ENCODE measurements at places on chromosomes 2 and 18. TPM values are rescaled to one million over a fixed set of nuclear protein-coding genes. Genes with fewer than 3 reads are reported as not detected.

EPB41L5 gene
- 71.7 TPM for total RNA-seq

CFAP65 gene
- total RNA-seq, result 1.1 TPM

CPO gene
- total RNA-seq, result not detected

NYAP2 gene
- 0.32 TPM for total RNA-seq

MATN3 gene
- 0.32 TPM for total RNA-seq

VWC2L gene
- 0.15 TPM for total RNA-seq

UNC50 gene
- total RNA-seq, result 43.0 TPM

SERPINB7 gene
- not detected for total RNA-seq

DNA sequence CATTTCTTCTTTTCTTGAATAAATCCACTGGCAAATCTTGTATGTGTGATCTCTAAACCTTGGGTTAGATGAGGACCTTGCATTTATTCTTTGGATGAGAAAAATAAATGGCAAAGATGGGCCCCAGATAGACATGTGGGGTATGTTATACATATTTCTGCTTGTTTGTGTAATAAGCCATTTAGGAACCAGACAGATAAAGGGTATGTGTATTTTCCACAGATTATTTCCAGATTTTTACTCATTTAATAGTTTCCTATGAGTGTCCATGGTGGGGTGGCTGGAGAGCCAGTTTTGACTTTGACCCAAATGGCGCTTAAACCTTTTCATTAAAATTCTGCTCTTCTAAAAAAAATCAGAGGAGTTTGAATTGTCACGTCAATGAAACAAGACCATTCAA lies 102.8 kb downstream of the MYCN start:
- H3K4me1 ChIP-seq, result peaks cover 26% of the 10 kb centered on the region
- no peak overlapping the region for H3K4me3 ChIP-seq
- no peak overlapping the region for H3K27ac ChIP-seq
- H3K36me3 ChIP-seq, result no peaks in the 10 kb centered on the region

GRCh38 chr2:46580416-46580815 lies 101.1 kb downstream of the TMEM247 start:
- peak overlapping the region; percentile 67 for H3K4me3 ChIP-seq
- H3K27ac ChIP-seq, result peak overlapping the region; percentile 98
- H3K36me3 ChIP-seq, result peaks cover 11% of the 10 kb centered on the region
- H3K27me3 ChIP-seq, result peaks cover 6% of the 10 kb centered on the region

DNA sequence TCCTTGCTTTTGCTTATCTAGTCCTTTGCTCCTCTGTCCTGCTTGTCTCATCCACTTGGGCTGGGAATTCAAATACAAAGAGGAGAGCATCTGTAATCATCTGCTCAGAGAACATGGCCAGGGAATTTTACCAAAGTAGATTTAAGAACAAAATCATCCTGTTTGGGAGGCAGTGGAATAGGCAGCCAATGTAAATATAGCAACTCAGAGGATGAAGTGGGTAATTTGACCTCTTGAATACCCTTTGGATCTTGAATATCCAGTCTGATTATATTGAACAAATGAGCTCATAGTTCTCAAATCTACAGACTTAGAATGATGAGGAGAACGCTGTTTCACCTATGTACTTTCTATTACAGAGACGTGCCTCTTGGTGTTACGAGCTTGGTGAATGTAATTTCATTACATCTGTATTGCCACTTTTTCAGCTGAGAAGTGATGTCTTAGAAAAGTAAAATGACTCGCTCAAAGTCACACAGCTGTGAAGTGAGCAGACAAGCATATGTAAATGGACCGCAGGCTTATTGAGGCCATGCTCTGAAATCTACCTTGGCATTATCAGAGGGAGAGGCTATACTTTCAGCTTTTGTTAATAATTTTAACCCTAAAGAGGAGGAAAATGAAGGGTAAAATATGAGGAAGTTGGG lies 266.3 kb downstream of the MTX2 start:
- peaks cover 2% of the 10 kb centered on the region for H3K27me3 ChIP-seq
- no peaks in the 10 kb centered on the region for H3K4me1 ChIP-seq
- H3K27ac ChIP-seq, result no peak overlapping the region
- DNase-seq, result no peak
- H3K4me3 ChIP-seq, result no peak overlapping the region

- H3K4me1 ChIP-seq, result no peaks in the 10 kb centered on the region
- no peak overlapping the region for H3K4me3 ChIP-seq
- H3K36me3 ChIP-seq, result no peaks in the 10 kb centered on the region
- no peak overlapping the region for H3K27ac ChIP-seq
- H3K27me3 ChIP-seq, result no peaks in the 10 kb centered on the region
Observed at GRCh38 chr2:18432999-18433398, 127.5 kb downstream of the RDH14 start.

GRCh38 chr2:126788652-126789051 lies 110.0 kb upstream of the TEX51 start:
- DNase-seq, result no peak
- H3K27ac ChIP-seq, result no peak overlapping the region
- no peaks in the 10 kb centered on the region for H3K36me3 ChIP-seq
- H3K27me3 ChIP-seq, result peaks cover 7% of the 10 kb centered on the region
- no peak overlapping the region for H3K4me3 ChIP-seq

DNA sequence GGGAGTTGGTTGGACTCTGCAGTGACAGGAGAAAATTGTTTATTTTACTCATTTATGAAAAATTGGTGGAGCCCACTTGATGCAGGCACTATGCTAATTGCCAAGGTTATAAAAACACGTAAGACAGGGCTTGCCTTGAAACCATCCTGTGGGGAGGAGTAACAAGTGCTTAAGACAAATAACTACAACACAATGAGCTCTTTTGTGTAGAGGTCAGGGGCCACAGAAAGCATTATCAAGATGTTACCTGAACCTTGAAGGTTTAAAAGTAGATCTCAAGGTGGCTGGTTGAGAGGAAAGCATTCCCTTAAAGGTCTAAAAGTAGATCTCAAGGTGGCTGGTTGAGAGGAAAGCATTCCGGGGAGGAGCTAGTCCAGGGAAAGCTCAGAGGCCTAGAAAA lies 381.8 kb upstream of the POU3F3 start:
- no peaks in the 10 kb centered on the region for H3K36me3 ChIP-seq
- H3K4me3 ChIP-seq, result no peak overlapping the region
- H3K27me3 ChIP-seq, result no peaks in the 10 kb centered on the region
- DNase-seq, result no peak
- H3K27ac ChIP-seq, result no peak overlapping the region
- H3K4me1 ChIP-seq, result peaks cover 3% of the 10 kb centered on the region

DNA sequence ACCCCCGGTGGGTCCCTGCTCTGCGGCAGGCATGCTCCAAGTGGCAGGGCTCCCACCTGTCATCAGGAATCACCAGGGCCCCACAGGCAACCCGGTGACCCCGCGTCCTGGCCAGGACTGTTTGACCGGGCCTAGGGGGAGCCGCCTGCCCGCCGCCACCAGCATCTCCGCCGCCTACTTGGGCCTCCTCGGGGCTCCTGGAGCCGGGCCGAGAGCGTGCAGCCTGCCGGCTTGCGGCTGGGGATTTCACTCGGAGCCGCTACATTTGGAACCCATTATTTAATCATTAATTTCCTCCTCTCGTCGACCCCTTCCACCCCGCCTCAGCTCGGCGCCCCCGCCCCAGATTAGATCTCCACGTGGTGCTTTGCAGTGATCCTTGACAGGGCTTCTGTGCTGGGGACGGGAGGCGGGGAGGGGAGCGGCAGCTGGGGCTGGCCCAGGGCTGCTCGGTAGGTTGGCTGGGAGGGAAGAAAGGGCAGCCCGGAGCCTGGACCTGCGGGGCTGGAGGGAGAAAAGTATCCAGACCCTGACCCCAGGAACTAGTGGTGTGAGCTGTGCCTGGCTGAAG lies 295.4 kb downstream of the CYP26B1 start:
- no peak overlapping the region for H3K4me3 ChIP-seq
- H3K27me3 ChIP-seq, result peaks cover 10% of the 10 kb centered on the region
- H3K27ac ChIP-seq, result no peak overlapping the region
- H3K4me1 ChIP-seq, result no peaks in the 10 kb centered on the region

DNA sequence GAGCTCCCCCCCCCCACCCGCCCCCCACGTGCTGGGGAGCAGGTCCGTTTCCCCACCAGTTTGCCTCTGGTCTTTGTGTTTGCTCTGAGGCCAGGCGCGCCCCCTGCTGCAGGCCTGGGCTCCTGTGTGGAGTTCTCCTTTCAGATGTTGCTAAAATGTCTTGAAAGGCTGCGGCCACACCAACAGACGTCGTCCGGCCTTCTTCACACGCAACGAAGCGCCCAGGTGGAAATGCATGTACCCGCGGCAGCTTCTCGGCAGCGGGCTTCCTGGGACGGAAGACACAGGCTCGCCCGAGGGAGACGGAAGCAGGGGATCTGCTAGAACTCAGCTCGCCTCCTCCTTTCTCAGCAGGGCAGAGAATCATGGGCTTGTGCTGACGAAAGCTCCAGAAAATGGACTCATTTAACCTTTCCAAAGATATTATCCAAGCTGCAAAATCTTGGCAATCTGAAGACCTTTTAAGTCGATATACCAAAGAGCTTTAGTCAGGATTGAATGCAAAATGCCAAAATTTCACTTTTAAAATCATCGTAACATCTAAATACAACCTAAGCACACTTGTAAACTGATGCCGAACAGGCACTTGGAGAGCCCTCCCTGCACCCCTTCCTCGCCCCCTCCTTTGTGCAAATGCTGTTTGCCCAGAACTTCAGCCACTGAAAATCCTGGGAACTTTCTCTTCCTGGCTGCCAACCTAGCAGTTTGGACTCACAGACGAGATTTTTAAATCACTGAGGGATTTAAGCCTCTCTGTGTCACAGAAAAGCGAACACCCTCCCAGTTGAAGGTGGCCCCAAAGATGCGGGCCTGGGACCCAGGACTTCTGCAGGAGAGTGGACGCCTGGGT lies 125.5 kb upstream of the ZNF516 start:
- peak; percentile 77 for DNase-seq
- peaks cover 33% of the 10 kb centered on the region for H3K4me1 ChIP-seq
- no peaks in the 10 kb centered on the region for H3K36me3 ChIP-seq
- H3K27ac ChIP-seq, result peak overlapping the region; percentile 88

GRCh38 chr2:216350214-216350791 lies 22.0 kb downstream of the MARCHF4 start:
- peak overlapping the region; percentile 36 for H3K4me3 ChIP-seq
- H3K27ac ChIP-seq, result peak overlapping the region; percentile 15
- H3K36me3 ChIP-seq, result no peaks in the 10 kb centered on the region
- no peak for DNase-seq
- peaks cover 32% of the 10 kb centered on the region for H3K4me1 ChIP-seq

DNA sequence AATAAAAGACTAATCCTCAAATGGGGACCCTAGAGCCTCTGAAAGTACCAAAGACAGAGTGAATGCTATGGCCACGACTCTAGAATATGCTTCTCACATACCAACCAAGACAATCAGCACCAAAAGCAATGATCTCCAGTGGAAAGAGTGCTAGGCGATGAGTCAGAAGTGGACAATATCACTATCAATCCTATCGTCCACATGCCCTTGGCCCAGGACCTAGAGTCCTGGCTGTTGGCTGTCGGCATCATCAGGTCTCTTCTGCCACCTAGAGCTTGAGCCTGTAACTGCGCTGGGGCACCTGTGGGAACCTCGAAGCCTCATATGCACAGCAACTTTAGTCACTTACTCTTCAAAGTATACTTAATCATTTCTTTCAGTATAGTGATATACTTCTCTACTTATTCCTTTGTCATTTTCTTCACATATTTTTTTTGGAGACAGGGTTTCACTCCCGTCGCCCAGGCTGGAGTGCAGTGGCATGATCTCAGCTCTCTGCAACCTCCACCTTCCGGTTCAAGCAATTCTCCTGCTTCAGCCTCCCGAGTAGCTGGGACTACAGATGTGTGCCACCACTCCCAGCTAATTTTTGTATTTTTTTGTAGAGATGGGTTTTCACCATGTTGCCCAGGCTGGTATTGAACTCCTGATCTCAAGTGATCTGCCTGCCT lies 29.7 kb downstream of the NOL10 start:
- H3K36me3 ChIP-seq, result no peaks in the 10 kb centered on the region
- H3K27ac ChIP-seq, result no peak overlapping the region
- H3K4me1 ChIP-seq, result no peaks in the 10 kb centered on the region
- peaks cover 2% of the 10 kb centered on the region for H3K27me3 ChIP-seq

DNA sequence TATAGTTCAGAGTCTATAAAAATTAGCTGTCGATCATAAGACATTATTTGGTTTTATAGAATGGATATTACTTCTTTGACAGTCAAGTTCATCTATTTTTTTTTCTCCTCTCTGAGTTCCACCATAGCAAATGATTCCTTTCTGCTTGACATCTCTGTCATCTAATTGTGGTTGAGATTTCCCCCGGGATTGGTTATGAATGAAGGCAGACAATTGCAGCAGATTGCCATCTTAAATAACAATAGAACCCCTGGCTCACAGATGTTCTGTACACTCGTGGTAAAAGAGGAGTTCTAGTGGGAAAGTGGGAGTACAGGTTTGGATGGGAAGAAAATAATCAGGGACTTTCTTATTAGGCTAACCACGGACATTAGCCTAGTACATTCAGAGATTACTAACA lies 292.1 kb upstream of the NRXN1 start:
- no peak for DNase-seq
- H3K27me3 ChIP-seq, result no peaks in the 10 kb centered on the region
- no peak overlapping the region for H3K4me3 ChIP-seq
- peaks cover 6% of the 10 kb centered on the region for H3K4me1 ChIP-seq
- H3K27ac ChIP-seq, result peak overlapping the region; percentile 20
- H3K36me3 ChIP-seq, result no peaks in the 10 kb centered on the region

DNA sequence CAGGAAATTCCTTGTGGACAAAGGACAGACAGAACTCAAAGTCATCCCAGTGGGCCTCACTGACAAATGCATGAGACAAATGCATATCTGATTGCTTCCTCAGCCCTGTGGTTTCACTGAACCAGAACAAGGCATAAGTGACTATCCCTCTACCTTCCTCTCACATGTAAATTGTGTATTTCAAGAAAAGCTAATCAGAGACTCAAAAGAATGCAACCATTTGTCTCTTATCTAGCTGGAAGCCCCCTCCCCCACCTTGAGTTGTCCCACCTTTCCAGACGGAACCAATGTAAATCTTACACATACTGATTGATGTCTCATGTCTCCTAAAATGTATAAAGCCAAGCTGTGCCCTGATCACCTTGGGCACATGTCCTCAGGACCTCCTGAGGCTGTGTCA lies 102.0 kb upstream of the TMEM200C start:
- no peak for DNase-seq
- H3K4me1 ChIP-seq, result no peaks in the 10 kb centered on the region
- no peak overlapping the region for H3K27ac ChIP-seq

- peaks cover 2% of the 10 kb centered on the region for H3K4me1 ChIP-seq
- H3K27ac ChIP-seq, result no peak overlapping the region
- peaks cover 9% of the 10 kb centered on the region for H3K27me3 ChIP-seq
- no peaks in the 10 kb centered on the region for H3K36me3 ChIP-seq
Observed at GRCh38 chr18:76765649-76766048, 56.7 kb upstream of the ZNF236 start.

- H3K27ac ChIP-seq, result no peak overlapping the region
- no peak overlapping the region for H3K4me3 ChIP-seq
- DNase-seq, result no peak
- H3K36me3 ChIP-seq, result no peaks in the 10 kb centered on the region
- no peaks in the 10 kb centered on the region for H3K27me3 ChIP-seq
Observed at GRCh38 chr2:188360485-188361263, 69.0 kb downstream of the GULP1 start.

DNA sequence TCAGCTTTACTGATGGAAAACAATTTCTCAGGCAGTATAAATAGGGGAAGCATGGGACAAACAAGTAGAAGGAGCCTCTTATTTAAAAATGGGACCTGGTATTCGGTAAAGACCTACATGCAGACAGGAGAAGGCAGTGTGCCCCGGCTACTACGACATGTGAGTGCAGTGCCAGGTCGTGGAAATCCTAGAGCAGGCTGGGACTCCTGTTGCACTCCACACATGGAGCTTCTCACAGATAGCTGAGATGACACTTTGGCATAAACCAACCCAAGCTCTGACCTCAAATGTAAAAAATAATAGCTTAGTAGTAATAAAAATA lies 885 bp upstream of the DSEL start:
- no peaks in the 10 kb centered on the region for H3K36me3 ChIP-seq
- peak overlapping the region; percentile 95 for H3K4me3 ChIP-seq
- peak; percentile 18 for DNase-seq
- H3K27ac ChIP-seq, result peak overlapping the region; percentile 94
- peaks cover 14% of the 10 kb centered on the region for H3K4me1 ChIP-seq

Data from glutamatergic neuron (in vitro differentiated cells).